GM12891 (cell line): ENCODE measurements at places on chromosomes 11 and 22.

GRCh38 chr11:120383518-120384155, 47.4 kb downstream of the ARHGEF12 start:
- DNase-seq: no peak

GRCh38 chr11:133530501-133530835, 1.8 kb downstream of the OPCML start:
- no peak for DNase-seq

DNA sequence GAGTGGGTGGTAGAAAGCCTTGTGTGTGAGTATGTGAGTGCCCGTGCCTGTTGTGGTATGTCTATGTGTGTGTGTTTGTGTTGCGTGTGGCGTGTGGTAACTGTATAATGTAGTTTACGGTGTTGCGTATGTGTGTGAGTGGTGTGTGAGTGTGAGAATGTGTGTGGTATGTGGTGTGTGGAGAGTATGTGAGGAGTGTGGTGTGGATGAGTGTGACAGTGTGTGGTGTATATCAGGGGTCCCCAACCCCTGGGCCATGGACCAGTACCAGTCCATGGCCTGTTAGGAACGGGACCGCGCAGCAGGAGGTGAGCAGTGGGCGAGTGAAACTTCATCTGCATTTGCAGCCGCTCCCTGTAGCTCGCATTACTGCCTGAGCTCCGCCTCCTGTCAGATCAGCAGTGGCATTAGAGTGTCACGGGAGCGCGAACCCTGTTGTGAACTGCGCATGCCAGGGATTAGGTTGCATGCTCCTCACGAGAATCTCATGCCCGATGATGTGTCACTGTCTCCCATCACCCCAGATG, 5.7 kb downstream of the UPK3A start:
- DNase-seq: no peak

- no peak for DNase-seq
Observed at GRCh38 chr11:47541070-47541469, 11.9 kb downstream of the CELF1 start.

DNA sequence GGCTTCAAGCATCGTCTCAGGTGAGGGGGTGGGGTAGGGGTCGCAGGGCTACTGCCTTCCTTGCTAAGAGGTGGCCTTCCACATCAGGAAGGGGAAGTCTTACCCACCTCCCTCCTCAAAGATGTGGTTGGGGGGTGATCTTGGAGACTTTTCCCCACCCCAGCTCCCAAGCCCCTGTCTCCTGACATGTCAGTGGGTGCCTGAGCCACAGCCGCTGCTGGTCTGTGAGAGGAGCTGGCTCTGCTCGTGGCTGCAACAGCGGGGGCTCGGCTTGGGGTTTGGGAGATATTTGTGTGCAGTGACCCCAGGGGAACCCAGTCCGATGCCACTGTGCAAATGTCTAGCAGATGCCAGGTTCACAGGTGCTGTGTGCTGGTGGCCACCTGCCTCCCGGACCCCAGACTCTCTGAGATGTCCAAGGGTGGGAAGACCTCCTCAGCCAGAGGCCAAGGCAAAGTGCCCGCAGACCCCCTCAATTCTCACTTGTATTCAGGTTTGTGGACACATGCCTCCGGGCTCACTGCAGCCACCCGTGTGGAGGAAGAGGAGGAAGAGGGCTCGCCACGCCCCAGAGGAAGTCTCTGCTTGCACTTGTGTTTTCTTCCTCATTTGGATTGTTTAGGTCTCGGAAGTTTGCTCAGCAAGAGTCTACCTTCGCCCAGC, 1.9 kb downstream of the KCNQ1 start:
- DNase-seq: no peak

GRCh38 chr11:32840587-32840986, 10.9 kb downstream of the PRRG4 start:
- DNase-seq: no peak
